CD14-positive monocyte (primary cell): ENCODE measurements at places on chromosomes 6 and 20.

DNA sequence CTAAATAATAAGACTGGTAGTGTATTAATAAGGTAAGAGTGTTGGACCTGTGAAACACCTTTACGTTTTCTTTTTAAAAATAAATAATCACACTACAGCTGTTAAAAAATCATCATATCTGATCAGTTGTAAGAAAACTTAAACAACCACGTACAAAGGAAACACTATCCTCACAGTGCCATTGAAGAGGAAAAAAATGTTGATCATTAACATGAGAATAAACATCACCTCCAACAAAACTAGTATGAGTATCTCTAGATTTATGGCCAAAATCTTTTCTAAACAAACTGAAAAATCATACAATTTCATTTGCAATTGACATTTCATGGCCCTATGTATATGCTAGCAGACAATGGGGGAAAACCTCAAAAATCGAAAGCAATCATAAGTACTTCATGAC lies 590 bp downstream of the EYS start:
- DNase-seq, result no peak

GRCh38 chr20:1667502-1668085 lies 10.0 kb upstream of the SIRPG start:
- no peak for DNase-seq

DNA sequence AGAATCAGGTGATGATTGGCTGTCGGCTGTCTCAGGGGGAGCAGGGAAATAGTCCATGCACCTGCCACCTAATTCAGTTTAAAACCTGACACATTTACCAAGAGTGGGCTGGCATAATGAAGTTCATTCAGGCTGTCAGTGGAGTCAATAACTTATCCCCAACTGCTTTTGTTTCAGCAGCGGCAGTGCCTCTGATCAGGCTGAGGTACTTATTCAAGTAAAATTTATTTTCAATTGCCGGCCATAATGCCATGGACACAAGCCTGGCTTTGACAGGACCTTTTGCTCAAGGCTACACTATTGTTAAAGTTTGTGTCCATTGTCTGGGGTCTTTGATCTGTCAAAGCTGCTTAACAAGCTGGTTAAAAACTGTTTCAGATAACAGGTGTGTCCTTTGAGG lies 20.6 kb downstream of the OLIG3 start:
- DNase-seq, result no peak

- no peak for DNase-seq
Measured at GRCh38 chr6:163974322-163974721, 559.8 kb downstream of the QKI start.

DNA sequence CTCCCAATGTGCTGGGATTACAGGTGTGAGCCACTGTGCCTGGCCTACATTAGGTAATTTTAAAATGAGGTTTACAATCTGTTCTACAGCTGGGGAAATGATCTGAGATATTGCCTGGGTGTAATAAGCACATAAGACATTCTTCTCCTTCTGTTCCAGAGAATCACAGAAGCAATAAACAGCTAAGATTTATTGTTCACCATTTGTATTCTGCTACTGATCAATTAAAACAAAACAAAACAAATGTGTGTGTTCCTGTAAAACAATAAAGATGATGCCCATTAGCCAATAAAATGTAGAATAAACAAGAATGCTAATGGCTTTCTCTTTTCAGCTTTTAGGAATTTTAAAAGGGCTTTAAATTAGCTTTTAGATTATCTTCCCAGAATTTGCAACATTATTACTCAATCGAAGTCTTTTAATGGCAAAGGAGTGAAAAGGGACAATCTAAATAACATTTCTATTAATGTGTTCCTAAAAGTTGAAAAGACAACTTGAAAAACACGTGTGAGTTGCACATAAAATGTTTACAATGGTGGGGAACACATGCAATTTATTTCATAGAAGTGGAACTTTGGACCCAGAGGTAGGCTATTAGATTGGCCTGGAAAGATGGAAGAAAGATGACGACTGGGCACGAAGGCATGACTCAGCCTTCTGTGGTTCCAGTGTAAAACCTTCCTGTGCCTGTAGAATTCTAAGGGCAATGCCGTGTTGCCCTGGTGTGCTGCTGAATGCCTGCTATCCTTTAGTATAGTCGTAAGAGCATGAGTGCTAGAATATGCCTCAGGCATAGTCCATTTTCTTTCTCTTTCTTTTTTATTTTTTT lies 29.0 kb upstream of the DEK start:
- no peak for DNase-seq

DNA sequence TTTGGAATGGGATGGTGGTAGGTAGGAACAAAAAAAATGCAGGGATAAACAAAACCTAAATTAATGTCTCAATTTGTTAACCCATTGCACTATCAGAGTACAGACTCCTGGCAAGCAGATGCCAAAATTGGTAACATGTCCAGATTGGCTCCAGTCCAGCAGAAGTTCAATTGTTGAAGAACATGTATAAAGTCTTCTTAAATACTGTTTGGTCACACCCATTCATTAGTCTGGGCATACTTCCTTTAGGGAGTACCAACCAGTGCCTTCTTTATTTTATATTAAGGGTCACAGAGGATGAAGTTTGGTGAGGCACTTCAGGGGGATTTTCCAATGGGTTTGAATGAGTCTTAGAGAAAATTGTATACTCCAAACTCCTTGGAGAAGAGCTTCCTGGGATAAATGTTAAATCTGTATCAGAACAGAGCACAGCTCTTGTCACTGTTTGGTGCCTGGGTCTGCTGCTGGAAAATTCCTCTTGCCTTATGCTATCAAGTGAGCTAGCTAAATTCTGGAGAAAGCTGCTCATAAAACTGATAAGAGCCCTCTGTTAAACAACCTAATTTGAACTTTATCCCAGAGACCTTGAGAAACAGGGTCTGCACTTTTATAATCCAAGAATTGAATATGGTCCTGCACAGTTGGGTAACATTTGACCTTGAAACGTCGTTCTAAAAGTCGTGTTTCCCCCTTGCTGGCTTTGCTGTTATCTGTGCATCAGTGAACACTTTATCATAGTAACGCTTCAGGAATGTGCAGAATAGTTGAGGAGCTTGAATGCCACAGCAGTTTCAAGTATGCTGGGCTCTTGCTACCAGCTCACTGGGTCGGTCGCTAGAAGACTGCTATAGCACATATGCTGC lies 334.1 kb upstream of the CITED2 start:
- DNase-seq, result no peak

DNA sequence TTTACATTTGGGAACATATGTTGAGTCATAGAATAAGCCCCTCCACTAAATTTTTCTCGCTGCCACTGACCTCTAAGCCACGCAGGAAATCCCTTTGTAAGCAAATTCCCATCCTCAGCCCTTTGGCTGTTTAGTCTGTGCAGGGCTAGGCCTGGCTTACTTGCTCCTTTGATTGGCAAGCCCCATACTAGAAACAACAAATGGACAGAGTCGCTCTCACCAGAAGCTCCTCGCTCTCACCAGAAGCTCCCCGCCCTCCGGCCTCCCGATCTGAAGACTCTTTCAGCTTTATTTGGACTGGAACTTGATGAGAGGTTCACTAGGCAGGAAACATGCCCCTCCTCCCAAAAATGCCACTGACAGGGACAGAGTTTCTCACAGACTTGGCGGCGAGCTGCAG lies 149.2 kb upstream of the EXOC2 start:
- DNase-seq, result no peak

- DNase-seq, result no peak
Measured at GRCh38 chr6:159919011-159919511, 28.3 kb downstream of the MAS1 start.

- peak; percentile 86 for DNase-seq
Measured at GRCh38 chr20:58651946-58652605, 993 bp downstream of the STX16 start.

GRCh38 chr6:41228616-41229015 lies 467 bp downstream of the TREML4 start:
- DNase-seq, result peak; percentile 99

DNA sequence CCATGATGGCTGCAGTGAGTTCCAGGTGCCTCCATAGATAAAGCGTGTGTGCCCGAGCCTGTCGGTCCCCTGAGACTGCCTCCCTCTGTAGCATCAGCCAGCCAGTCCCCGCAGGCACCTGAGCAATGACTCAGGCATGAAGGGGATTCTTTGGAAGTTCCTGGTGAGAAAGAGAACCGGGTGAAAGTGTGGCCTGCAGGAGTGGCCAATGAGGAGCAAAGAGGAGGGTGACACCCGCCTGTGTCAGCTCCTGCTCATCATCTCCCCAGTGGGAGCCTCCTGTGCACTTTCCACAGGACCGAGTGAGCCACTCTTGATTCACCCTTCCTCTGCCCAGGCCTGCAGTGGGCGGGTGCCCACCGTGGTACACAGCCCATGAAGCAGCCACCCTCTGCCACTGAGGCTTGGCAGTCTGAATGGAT lies 71.2 kb upstream of the PTPN1 start:
- no peak for DNase-seq

GRCh38 chr6:138544501-138544900 lies 45.2 kb upstream of the NHSL1 start:
- no peak for DNase-seq

DNA sequence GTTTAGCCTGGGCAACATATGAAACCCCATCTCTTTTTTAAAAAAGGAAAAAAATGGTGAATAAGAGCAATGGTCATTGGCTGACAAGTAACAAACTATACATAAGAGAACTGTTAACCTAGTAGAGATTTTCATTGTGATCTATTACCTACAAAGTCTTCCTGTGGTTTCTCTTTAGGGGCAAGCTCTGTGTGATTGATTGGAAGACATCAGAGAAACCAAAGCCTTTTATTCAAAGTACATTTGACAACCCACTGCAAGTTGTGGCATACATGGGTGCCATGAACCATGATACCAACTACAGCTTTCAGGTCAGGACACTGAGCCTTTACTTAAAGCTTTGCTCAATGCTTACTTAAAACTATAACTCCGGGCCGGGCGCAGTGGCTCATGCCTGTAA lies 19.2 kb downstream of the MGME1 start:
- DNase-seq, result no peak

- peak; percentile 38 for DNase-seq
Measured at GRCh38 chr6:47152666-47153403, 110.7 kb upstream of the ADGRF1 start.

- DNase-seq, result peak; percentile 91
Measured at GRCh38 chr6:21855811-21856455, 262.4 kb downstream of the SOX4 start.

DNA sequence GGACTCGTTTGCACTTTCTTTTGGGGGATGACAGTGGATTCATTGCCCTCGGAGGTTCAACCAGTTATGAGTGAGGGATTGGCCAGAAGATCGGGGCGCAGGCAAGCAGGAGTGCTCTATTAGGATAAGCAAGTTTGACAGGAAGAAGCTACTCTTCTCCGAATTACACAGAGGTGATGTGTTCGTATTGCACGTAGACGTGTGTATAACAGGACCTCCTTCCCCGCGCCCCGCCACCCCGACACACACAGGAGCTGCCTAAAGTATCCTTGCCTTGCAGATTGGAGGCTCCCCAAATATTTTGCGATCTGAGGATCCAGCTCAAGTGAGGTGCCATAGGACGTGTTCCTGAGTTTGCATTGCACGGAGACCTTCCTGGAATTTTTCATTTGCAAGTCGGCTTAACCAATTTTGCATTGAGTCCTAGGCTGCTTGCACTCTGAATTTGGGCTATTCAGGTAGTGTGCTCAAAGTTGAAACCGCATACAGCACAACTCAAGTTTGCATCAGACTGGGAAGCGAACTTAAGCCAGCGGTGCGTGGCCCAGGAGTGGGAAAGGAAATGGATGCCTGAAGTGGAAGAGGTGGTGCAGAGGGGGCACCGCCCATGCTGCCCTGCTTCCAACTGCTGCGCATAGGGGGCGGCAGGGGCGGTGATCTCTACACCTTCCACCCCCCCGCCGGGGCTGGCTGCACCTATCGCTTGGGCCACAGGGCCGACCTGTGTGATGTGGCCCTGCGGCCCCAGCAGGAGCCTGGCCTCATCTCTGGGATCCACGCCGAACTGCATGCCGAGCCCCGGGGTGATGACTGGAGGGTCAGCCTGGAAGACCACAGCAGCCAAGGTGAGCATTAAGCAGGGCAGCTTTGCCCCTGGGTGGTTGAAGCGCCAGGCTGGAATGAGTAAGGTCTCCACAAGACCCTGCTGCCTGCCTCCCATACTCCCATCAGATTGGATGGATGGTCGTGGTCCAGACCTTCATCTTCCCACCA lies 770 bp downstream of the TCF19 start:
- DNase-seq, result no peak

GRCh38 chr20:219290-220115 lies 7.6 kb upstream of the DEFB129 start:
- no peak for DNase-seq

DNA sequence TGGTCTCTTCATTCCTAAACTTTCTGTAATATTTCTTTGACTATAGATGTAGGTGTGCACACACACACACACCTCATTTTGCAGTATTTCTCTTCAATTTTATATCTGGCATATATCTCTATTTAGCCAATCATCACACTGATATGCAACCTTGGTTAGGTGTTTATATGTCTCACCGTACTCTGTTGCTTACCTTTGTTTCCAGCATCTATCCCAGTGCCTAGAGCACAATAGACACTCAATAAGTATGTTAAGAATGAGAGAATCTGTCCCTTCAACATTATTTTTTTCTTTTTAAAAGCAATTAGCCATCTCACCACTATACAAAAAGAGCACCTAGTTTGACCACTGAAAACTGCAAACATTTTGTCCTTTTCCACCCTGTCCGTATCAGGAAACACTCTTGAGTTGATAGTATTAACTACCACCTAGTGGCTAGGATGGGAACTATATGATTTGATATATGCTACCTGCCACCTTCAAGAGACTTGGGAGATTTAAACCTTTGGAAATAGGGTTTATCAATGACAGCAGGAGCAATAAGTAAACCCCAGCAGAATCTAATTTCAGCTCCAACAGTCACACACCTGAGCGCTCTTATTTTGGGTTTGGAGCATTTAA lies 48.7 kb upstream of the RSPO3 start:
- no peak for DNase-seq

DNA sequence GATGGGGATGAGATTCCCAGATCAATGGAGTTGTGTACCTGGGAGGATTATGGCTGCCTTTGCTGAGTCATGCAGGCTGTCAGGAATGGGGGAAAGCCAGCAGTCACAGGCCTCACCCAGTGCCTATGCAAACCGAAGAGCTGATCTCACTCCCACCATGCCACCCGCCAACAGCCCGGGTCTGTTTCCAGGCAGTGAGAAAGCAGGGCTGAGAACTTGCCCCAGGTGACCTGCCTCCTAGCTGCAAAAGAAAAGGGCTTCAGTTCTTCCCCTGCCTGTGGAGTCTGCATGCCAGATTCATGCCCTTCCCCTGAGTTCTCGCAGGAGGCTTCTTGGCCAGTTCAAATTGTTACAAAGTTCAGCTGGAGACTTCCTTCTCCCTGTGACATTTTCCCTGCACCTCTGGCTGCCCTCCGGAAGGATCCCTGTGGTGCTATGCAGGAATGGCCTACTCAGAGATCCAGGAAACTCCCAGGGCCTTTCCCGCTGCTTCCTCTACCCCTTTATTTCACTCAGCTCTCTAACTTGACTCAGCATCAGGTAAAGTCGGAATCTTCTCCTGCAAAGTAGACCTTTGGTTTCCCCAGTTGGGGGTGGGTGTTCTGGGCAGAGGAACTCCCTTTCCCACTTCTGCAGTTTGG lies 71.5 kb upstream of the B3GAT2 start:
- no peak for DNase-seq

- DNase-seq, result no peak
Measured at GRCh38 chr6:135910790-135911618, 59.5 kb downstream of the PDE7B start.
